Stimulated activated CD4-positive, alpha-beta T cell treated with anti-CD3 and anti-CD28 coated beads, TNF-alpha, amount 100 ng/mL, for 48 hours (primary cell): ENCODE measurements at places on chromosomes 1 and 21.

DNA sequence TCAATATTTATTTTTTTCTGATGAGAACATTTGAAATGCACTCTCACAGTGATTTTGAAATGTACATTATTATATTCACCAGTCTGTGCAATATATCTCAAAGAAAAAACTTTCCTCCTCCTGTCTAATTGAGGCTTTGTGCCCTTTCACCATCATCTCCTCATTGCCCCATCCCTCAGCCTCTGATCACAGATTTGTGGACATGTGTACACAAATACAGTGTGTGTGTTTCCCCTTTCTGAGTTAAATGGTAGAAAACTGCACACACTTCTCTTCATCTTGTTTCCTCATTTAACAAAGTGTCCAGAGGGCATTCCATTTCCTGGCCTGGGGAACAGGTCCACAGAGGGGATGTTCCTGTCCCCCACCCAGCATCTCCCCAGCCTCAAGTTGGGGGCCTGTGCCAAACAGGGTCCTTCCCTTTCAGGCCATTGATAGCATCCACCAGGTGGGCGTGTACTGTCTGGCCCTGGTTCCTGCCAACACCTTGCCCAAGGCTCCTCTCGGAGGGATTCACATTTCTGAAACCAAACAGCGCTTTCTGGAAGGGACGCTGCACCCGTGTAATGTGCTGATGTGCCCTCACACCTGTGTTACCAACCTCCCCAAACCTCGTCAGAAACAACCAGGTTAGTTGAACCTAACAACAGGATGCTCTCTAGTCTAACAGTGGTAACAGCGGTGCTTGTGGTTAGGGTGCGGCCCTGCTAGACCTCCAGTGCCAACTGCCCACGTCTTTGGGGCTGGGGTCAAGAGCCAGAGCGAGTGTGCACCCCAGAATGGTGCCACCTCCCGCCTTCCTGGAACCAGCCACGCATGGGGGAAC is 54.6 kb downstream of the S100B start:
- no peak for DNase-seq

GRCh38 chr1:90127288-90127953 is 132.5 kb downstream of the ZNF326 start:
- no peak for DNase-seq

- no peak for DNase-seq
Observed at GRCh38 chr1:98299861-98300260, 361.7 kb upstream of the SNX7 start.

DNA sequence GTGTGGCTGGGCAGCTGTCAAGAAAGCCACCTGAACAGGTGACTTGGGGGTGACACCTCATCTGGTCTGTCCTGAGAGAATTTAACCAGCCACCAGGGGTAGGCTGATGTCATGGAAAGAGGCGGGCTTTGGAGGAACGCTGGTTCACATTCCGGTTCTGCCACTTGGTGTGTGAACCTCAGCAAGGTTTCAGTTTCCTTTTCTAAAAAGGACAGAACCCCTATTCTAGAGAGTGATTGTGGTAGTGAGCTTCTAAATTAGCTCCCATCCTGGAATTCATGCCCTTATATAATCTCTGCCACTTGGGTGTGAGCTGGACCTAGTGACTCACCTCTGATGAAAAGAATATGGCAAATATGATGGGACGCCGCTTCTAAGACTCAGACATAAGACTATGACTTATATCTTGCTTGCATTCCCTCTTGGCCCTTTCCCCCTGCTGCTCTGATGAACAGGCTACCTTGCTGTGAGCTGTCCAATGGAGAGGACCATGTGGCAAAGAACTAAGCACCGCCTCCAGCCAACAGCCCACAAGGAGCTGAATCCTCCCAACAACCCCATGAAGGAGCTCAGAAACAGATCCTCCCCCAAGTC is 332.1 kb downstream of the RRAGC start:
- peak; percentile 44 for DNase-seq

DNA sequence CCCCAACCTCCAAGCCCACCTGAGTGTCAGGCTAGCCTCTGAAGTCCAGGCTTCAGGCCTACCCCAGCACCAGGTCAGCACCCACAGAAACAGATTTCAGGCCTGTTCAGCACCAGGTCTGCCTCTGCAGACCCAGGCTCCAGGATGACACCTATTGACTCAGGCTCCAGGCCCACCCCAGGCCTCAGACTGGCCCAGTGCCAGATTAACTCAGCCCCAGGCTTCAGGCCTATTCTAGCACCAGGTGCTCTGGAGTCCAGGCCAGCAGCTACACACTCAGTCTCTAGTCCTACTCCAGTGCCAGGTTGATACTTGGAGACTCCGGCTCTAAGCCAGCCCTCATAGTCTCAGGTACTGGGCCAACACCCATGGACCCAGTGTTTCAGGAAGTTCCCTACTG is 541.7 kb upstream of the PBX1 start:
- DNase-seq: no peak

DNA sequence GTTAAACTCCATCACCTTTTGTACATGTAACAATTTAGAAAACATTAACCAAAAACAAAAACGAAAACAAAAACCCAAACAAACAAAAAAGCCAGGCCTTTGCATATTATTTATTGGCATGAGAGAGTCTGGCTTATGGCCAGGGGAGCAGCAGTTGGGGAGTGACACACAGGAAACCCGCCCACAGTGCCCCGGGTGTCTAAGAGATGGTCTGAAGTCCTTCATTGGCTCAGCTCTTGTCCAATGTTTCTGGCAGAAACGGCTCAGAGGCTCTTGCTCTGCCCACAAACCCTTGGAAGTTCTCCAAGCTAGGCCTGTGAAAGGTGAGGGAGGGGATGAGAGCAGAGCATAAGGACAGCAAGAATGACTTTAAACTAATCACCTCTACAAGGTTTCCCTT is 131.5 kb downstream of the CNIH3 start:
- peak; percentile 6 for DNase-seq

DNA sequence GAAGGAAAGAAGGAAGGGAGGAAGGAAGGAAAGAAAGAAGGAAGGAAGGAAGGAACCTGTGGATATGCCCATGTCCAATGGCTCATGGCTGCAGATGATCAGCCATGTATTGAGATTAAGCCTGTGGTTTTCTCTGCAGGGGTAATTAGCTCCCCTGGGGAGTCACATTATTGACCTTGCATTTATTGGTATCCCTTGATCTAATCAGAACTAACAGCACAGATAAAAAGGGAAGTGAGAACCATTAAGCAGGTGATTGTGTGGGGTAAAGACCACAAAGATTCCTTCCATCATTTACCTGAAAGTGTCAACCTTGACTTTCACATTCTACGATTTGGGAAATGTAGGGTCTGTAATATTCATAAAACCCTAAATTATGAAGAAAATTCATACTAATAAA is 390.7 kb downstream of the BRINP2 start:
- no peak for DNase-seq

DNA sequence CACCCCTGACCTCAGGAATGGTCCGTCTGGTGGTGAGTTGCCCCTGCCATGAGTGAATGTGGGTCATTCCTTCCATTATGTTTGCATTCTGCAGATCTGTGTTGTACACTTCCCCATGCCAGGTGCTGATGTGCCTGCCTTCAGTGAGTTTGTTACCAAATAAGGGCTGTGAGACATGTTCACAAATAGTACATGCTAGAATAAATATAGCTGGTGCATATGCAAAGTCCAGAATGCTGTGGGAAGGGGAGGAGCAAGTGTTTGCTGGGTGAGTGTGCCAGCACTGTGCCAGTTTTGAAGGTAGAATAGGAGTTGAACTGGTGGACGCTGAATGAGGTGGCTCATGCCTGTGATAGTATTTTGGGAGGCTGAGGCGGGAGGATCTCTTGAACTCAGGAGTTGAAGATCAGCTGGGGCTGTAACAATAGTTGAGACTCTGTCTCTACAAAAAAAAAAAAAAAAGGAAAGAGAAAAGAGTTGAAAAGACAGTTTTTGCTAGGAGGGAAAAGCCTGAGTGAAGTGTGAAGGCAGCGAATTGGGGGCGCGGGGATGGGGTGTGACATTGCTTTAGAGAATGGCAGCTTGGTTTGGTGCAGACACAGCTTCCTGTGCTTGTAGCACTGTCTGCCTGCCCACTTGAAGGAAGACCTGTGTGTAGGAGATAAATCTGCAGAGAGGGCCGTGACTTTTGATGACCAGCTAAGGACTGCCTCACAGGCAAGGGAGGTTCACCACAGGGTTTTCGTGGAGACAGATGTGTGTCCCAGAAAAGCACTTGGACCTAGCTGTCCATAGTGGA is 61.1 kb downstream of the LGR6 start:
- no peak for DNase-seq

DNA sequence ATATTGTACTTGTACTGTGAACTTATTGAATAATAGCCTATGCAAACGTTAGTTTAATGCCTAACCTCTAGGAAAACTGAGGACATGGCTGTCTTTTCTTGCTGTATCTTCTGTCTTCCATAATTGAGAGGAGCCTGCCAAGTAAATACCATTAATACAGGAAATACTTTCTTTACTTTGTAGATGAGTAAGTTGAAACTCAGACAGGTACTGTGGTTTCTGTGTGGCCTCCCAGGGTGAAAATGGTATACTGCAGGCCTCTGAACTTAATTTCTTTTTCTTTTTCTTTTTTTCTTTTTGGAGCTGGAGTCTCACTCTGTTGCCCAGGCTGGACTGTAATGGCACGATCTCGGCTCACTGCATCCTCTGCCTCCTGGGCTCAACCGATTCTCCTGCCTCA is 208.8 kb upstream of the ADGRL4 start:
- DNase-seq: no peak

DNA sequence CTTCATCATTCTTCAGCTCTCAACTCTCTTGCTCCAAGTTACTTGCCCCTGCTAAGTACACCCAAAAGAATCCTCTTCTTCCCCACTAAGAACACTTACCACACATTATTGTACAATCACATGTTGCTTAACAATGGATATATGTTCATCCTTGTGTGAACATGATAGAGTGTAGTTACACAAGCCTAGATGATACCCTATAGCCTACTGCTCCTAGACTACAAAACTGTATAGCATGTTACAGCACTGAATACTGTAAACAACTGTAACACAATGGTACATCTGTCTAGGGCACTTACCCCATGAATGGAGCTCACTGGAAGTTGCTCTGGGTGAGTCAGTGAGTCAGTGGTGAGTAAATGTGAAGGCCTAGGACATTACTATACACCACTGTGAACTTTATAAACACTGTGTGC is 77.4 kb downstream of the RERE start:
- no peak for DNase-seq

- DNase-seq: no peak
Observed at GRCh38 chr1:71154429-71154828, 73.6 kb upstream of the ZRANB2 start.

DNA sequence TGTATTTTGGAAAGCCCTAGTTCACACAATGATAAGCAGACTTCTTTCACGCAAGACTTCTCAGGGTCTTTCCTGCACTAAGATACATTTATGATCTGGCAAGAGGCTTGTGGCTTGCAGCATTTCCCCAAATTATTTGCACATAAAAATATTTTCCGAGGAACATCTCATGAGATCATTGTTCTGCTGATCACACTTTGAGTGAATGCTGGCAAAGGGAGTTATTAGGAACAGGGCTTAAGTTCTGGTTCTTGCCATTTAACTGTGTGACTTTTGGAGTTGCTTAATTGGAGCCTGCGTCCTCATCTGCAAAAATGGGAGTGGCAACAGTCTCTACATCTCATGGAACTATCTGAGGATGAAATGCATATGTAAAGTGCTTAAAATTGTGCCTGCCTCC is 50.2 kb downstream of the GADD45A start:
- DNase-seq: no peak

GRCh38 chr1:41622859-41623732 is 138.6 kb upstream of the EDN2 start:
- DNase-seq: no peak

DNA sequence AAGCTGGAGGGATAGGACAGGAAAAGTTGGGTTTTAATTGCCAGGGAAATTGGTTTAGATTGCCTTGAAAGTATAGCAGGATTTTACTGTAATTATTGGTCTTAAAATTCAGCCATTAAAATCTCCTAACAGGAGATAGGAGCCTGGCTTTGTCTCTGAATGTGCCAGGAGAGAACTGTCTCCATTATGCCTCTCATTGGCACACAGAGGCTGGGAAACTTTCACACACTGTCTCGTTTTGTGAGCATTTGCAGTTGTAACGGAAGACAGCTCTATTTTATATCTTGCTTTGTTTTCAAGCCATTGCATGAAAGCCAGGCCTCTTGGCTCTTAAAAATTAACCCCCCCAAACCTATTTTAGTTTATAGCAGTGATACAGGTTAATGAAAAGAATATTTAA is 12.5 kb downstream of the DNAJC6 start:
- no peak for DNase-seq

- DNase-seq: no peak
Observed at GRCh38 chr1:17485281-17485680, 45.8 kb upstream of the RCC2 start.

DNA sequence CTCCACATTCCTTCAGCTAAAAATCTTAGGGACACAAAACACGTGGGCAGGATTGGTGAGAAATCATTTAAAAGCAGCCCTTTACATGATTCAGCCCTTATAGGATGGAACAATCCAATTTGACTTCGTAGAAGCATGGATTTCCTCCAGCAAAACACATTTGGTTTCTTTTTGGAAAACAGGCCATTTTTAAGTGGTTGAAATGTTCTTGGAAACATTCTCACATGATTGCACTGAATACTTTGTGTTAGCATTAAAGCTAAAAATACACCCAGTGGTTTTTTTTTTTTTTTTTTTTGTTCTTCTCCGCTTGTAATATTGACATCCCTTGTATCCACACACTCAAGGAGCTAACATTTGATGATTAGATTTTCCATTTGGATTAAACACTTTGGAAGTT is 42.1 kb upstream of the ABCG1 start:
- no peak for DNase-seq

GRCh38 chr1:85128316-85128715 is 72.5 kb downstream of the SYDE2 start:
- no peak for DNase-seq

GRCh38 chr1:89518221-89518631 is 6.4 kb upstream of the LRRC8B start:
- no peak for DNase-seq

DNA sequence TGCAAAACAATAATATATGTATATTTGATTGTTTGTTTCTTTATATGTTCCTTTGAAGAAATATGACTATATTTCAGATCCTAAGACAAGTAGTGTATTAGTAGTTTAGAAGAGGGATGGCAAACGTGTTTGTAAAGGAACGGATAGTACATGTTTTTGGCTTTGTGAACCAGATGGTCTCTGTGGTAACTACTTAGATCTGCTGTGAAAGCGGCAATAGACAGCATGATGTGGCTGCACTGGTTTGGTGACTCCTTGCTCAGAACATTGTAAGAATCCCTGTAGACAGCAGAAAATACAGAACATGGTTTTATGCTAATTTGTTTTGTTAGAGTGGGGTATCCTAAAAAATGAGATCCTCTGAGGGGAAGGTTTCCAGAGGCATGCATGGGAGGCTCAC is 3.1 kb downstream of the ACADM start:
- DNase-seq: no peak

DNA sequence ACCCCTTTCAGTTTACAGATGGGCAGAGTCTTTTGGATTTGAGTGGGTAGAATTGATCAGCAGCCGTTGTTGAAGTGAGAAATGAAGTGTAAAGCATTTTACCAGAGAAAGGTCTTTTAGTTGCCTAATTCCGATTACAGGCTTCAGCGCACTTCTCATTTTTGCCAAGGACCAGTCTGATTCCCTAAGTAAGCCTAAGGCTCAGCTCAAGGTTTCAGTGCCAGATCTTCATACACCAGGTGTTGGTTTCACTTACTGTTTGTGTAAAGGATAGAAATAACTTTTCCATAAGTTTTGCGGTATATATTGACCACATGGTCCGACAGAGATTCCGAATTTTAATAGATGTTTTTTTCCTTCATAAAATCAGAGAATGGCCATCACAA is 83.9 kb upstream of the BMP8A start:
- DNase-seq: no peak
